ENCODE measurements at places on chromosomes 13 and 19.

GRCh38 chr19:16217716-16218451 is 20.2 kb downstream of the AP1M1 start:
- DNase-seq: no peak

DNA sequence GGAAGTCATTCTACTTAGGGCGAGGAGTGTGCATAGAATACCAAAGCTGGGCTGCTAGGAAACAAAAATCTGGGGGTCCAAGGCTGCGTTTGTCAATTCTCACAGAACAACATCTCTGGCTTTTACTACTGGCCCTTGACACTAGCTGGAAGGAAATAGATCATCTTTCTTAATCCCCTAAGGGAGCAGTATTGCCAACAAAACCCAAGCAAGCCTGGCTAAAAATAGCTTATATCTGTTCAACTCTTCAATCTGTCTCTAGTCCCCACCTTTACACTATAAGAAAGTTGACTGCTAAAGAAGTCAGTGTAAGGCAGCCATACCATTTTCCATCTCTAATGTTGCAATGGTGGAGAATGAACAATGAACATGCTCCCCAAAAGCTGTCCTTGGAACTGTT is 107.8 kb upstream of the SPRY2 start:
- DNase-seq: no peak

DNA sequence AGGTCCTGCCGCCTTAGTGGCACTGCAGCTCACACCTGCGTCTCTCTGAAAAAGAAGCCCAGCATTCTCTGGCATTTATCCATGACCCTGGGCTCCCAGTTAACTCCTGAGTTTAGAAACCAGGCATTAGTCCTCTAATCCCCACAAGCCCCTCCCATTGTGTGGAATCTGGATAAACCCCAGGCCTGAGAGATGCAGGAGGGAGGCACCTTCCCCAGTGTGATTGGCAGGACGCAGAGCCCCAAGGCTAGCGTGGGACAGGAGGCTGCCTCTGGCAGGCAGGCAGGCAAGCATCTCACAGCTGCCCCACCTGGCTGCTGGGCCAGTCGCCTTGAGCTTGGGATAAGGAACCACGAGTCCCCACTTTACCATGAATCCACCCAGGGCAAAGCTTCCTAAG is 11.0 kb upstream of the SERPINE3 start:
- no peak for DNase-seq

DNA sequence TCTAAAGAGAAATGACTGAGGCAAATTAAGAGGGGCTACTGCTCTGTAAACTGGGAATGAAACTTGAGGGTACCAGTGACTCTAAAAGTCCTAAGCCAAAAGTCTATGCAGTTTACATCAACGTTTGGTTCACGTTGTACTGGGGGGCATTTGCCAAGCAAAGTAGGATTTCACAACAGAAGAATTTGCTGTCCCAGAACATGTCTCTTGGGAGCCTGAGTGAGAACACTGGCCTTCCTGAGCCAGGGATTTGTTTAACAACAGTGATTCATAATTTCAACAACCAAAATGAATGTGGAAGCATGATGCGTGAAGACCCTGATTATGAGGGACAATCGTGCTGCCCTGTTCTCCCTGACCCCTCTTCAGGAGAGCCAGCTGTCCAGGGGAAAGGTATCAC is 178.0 kb downstream of the OXGR1 start:
- DNase-seq: peak; percentile 20

- DNase-seq: peak; percentile 58
These were observed 11.2 kb upstream of the KLF12 start for GRCh38 chr13:74145249-74145975.

Measured in iris pigment epithelial cell (primary cell).